Skin of body (tissue), 3 donors: ENCODE measurements at places on chromosomes 2 and 18. TPM values are rescaled to one million over a fixed set of nuclear protein-coding genes. Genes with fewer than 3 reads are reported as not detected.

Gene TSPYL6
- not detected for total RNA-seq

Gene GAREM1
- 11.6 TPM for total RNA-seq

Gene C1GALT1C1L
- 0.89 TPM for total RNA-seq

Gene PAX8
- 0.30 TPM for total RNA-seq

Gene SLC9A4
- 1.3 TPM for total RNA-seq

DNA sequence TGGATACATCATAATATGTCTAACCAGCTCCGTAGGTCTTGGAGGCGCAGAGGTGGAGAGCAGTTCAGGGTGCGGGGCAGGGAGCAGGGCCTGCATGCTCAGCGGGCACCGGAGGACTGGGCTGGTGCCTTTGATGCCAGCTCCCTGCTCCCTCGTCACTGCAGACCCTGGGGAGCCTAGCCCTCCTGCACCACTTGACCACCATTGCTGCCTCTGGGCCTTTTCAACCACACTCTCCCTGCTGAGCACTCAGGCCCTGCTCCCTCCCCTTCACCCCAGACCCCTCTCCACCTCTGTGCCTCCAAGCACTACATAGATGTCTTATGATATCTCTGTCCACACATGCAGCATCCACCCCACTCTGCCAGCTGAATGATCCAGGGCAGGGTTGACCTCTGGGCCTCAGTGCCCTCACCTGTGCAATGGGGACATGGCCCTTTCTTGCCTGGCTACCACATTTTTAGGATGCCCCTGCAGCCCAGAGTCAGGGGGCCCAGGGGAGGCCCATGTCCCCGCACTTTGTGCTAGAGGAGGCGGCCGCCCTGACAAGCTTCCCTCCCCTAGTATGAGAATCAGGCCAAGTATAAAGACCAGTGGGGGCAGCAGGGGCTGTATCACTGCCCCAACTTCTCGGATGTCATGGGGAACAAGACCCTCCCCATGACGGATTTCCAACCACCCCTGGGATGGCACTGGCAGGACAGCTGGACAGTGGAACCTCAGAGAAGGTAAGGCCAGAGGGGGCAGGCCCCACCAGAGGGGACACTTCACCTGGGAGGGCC is 46.3 kb downstream of the FER1L5 start:
- DNase-seq = no peak

GRCh38 chr2:75787532-75788132 is 76.9 kb upstream of the GCFC2 start:
- DNase-seq = peak; percentile 6

DNA sequence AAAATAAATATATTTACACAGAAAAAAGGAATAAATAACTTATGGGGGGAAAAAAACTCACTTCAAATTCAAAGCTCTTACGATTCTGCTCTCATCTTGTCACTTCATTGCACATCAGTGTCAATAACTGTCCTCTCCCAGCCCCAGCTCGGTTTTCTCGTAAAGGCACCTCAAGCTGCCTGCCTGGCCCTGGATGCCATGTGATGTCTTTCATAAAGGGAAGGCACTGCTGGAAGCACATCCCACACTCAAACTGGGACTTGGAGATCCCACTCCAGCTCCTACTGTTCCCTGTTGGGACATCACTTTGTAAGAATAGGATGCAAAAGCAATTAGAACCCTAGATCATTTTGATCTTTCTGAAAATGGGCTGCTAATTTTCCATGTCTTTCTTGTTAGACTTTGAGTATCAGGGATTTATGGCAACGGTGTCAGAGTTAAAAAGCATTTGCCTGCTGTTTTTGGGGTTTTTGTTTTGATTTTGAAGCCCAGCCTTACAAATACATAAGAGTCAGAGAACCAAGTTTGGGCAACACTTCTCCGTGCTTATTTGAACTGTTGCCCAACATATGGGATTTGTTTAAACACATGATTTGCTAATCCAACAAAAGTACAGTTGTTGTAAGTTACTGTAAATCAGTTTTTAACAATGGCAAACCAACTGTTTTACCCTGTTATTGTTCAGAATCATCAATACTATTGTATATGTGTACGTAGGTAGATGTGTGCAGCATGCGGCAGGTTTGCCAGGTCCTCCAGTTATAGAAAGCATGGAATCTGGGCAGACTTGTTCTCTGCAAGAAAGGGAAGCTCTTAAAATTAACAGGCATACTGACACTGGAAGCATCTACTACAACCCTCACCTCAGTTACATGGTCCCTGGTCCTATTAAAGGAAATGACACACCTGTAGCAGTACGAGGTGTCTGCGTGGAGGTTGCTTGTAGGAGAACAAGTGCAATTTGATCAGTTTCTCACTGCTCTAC is 20.6 kb downstream of the SERTAD2 start:
- DNase-seq = peak; percentile 77

GRCh38 chr2:85179541-85179940 is 46.3 kb downstream of the TCF7L1 start:
- no peak for DNase-seq

DNA sequence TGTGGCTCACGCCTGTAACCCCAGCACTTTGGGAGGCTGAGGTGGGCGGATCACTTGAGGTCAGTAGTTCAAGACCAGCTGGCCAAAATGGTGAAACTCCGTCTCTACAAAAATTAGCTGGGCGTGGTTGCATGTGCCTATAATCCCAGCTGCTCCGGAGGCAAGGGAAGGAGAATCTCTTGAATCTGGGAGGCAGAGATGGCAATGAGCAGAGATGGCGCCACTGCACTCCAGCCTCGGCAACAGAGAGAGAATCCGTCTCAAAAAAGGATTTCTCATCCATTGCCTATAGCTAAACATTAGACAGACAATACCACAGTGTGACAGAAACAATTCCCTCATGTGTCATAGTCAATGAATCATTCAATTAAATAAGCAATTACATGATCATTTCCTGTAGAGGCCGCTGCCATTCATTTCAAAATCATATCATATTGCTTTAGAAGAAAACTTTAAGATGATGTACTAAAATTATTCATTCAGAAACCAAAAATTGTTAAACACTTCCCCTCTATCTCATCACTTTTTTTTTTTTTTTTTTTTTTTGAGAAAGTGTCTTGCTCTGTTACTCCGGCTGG is 69.5 kb upstream of the TGIF1 start:
- no peak for DNase-seq

DNA sequence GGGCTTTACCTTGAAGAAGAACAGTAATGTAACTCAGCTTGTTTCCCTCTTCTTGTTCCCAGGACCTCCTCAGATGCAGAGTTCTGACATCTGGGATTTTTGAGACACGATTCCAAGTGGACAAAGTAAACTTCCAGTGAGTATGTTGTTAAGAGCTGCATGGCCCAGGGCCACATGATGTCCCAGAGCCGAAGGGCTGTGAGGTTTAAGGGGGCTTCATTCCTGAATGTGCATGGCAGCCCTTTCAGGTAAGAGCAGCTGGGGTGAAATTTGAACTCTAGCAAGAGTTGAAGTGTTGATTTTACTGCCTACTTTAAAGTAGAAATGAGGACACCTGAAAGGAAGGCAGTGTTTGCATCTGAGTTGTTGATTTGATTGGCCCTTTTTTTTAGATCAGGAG is 13.3 kb downstream of the CHMP1B start:
- no peak for DNase-seq

DNA sequence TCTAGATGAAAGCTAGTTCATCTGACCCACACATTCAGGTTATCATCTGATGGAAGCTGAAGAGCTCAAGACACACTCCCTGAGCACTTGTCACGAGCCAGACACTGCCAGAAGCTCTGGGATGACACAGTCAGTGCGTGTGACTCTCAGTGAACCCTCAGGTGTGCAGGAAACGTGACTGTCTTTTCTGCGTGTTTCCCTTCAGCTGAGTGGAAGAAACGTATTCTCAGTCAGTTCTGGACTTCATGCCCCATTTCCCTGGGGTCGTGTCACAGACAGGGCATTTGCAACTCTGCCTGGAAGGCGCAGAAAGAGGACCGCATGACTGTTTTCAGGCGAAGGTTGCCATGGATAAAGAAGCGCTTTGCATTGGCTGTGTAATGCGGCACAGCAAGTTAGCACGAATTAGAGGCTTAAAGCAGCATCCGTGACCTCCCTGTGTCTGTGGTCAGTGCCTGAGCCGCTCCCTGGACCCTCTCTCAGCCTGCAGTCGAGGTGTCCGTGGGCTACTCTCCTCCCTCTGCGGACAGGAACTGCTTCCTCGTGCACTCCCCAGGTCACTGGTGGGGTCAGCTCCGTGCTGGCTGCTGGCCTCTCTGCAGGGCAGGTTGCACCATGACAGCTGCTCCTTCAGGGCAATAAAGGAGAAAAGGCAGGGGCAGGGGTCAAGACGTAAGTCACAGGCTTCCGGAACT is 3.3 kb upstream of the ALLC start:
- no peak for DNase-seq

DNA sequence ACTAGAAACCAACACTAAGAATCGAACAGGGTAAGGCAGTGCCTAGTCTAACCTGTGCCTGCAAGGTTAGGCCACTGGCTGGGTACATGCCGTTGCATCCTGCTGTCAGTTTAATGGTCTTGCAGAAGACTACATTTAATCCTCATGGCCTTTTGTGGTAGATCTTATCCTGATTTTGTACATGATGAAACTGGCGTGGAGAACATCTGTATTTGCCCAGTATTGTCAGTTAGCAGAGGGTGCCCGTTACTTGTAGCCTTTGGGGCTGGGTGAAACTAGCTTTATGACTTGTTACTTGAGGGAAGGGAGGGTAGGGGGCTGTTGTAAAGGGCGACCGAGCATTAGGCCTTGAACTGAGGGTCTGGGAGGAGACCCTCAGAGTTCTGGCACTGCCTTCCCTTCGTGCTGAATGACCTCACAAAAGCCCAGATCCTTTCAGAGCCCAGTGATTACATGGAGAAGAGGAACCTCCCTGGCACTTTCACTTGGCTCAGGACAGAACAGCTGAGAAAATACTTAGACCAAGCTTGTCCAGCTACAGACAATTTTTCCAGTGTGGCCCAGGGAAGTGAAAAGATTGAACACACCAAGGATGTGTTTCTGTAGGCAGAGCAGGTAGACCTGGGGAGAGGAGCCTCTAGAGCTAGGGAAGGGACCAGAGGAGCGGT is 19.5 kb downstream of the SLC20A1 start:
- no peak for DNase-seq

DNA sequence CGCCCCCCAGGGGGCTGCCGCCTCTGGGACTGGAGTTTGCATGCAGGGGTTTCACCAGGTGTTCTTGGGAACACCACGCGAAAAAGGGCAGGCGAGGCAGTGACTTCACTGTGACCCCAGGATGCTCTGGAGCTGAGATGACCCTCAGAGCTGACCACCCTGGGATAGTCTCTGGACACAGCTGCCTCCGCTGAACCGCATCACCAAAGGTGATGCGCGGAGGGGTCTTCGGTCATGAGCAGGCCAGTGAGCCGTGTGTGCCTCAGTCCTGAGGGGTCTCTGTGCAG is 17.5 kb downstream of the GPR35 start:
- no peak for DNase-seq

- no peak for DNase-seq
Measured at GRCh38 chr2:182019731-182020130, 34.1 kb downstream of the PPP1R1C start.

DNA sequence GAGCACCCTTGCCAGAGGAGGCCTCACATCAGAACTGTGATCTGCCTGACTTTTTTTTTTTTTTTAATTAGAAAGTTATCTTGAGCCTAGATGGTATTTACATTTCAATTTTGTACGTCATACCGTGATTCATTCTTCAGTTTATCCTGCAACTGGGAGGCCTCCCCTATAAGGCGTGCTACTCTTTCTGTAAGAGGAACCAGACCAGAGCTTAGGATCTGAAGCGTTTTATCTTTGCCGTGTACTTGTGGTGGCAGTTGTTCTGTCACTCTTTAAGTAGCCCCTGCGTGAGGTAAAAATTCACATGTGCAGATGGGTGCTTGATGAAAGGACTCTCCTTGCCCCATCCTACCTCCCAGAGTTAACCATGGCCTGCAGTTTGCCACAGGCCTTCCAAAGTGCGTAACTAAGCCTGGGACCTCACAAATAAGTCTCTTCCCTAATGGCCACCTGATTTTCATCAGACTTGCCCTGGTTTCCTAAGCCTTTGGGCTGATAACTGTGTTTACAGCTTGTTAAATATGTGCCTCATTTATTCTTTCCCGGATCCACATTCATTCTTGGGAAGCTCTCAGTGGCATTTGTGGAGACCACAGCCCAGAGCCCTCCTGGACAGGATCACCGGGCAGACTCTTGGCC is 96.0 kb downstream of the MTCL1 start:
- no peak for DNase-seq

DNA sequence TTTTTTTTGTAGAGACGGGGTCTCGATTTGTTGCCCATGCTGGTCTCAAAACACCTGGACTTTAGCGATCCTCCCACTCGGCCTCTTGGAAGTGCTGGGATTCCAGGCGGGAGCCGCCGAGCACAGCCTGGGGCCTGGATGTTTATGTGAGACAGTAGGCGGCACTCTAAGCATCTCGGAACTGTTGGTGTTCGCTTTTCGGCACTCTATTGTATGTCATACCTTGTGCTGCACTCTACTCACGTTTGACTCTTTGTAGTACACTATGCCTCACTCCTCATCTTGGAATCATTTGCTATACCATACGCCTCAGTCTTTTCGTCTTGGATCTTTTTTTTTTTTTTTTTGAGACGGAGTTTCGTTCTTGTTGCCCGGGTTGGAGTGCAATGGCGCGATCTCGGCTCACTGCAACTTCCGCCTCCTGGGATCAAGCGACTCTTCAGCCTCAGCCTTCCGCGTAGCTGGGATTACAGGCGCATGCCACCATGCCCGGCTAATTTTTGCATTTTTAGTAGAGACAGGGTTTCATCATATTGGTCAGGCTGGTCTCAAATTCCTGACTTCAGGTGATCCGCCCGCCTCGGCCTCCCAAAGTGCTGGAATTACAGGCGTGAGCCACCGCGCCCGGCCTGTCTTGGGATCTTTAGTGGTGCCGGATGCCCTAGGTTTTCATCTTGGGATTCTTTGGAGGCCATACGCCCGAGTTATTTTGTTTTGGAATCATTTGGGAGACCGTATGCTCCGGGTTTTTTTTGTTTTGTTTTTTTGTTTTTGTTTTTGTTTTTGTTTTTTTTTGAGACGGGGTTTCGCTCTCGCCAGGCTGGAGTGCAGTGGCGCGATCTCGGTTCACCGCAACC is 24.2 kb upstream of the ZDBF2 start:
- DNase-seq = no peak

- DNase-seq = no peak
Measured at GRCh38 chr18:51867767-51868166, 472.2 kb upstream of the DCC start.

DNA sequence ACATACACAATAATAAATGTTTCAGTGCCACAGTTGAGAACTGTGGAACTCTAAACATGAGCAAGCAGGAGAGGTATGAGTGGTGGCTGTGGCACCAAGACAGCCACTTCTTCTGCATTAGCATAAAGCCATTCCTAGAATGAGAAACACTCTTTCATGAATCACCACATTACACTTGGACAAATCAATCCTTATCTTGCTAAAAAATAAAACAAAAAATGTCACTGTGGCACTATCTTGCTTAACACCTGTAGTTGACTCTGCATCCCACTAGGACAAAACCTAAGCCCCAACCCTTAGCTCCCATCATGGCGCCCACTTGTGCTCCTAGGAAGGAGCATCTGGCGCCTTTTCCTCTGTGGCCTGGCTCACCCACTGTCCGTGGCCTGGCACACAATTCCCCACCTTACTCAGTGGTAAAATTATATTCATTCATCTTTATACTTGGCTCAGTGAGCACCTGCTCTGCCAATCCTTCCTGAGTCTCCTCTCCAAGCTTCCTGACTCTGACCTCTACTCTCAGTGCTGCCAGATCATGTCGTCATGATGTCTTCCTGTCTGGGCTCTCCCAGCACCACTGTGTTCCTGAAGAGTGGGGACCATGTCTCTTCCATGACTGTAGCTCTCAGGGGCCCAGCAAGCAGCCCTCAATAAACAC is 272.9 kb downstream of the LNPK start:
- no peak for DNase-seq
